Neural cell (in vitro differentiated cells): ENCODE measurements at places on chromosomes 4 and X. TPM values are rescaled to one million over a fixed set of nuclear protein-coding genes. Genes with fewer than 3 reads are reported as not detected.

Gene SLC10A4
- 14.5 and 16.7 TPM in 2 replicates for polyA plus RNA-seq

Gene IGBP1
- polyA plus RNA-seq = 80.8 and 94.1 TPM in 2 replicates

Gene BANK1
- 0.18 TPM in 1 of 2 replicates, not detected in the other for polyA plus RNA-seq

Gene PLP1
- polyA plus RNA-seq = 0.71 and 0.88 TPM in 2 replicates

Gene ADRA2C
- polyA plus RNA-seq = 3.0 TPM in 2 replicates

Gene NLGN4X
- 16.4 and 18.0 TPM in 2 replicates for polyA plus RNA-seq

Gene ATP2B3
- 4.4 and 5.3 TPM in 2 replicates for polyA plus RNA-seq

Gene CPZ
- polyA plus RNA-seq = not detected in 2 replicates

Gene PORCN
- polyA plus RNA-seq = 29.8 and 32.1 TPM in 2 replicates

Gene SUV39H1
- polyA plus RNA-seq = 3.1 and 3.2 TPM in 2 replicates

Gene ANXA10
- polyA plus RNA-seq = not detected in 2 replicates

Gene PABPC5
- 1.6 and 2.7 TPM in 2 replicates for polyA plus RNA-seq

Gene GPR50
- not detected in 2 replicates for polyA plus RNA-seq

Gene EDNRA
- polyA plus RNA-seq = 0.19 and 0.20 TPM in 2 replicates

Gene STK26
- 8.1 and 8.8 TPM in 2 replicates for polyA plus RNA-seq

Gene CCKAR
- not detected in 2 replicates for polyA plus RNA-seq

Gene NPY2R
- polyA plus RNA-seq = 1.2 and 1.8 TPM in 2 replicates

Gene ATP1B4
- not detected in 2 replicates for polyA plus RNA-seq

Gene NAA11
- not detected in 2 replicates for polyA plus RNA-seq

Gene PAK3
- polyA plus RNA-seq = 91.2 and 92.4 TPM in 2 replicates

Gene CXorf49
- not detected in 2 replicates for polyA plus RNA-seq

Gene IL2
- not detected in 2 replicates for polyA plus RNA-seq

Gene DSPP
- not detected in 2 replicates for polyA plus RNA-seq

Gene DCAF8L2
- not detected in 2 replicates for polyA plus RNA-seq

Gene FGFR3
- polyA plus RNA-seq = 0.48 and 0.54 TPM in 2 replicates

Gene PDCL2
- not detected in 2 replicates for polyA plus RNA-seq

Gene GAB3
- 0.06 TPM in 1 of 2 replicates, not detected in the other for polyA plus RNA-seq

Gene CXCL11
- 0.18 and 0.33 TPM in 2 replicates for polyA plus RNA-seq

Gene TKTL2
- 0.34 and 0.42 TPM in 2 replicates for polyA plus RNA-seq

Gene HTT
- polyA plus RNA-seq = 10.3 and 11.5 TPM in 2 replicates

Gene SMR3A
- polyA plus RNA-seq = not detected in 2 replicates

Gene PRR32
- not detected in 2 replicates for polyA plus RNA-seq

Gene GAGE2A
- polyA plus RNA-seq = not detected in 2 replicates

Gene H2BW2
- polyA plus RNA-seq = not detected in 2 replicates

Gene IL21
- polyA plus RNA-seq = not detected in 2 replicates

Gene PABPC1L2B
- polyA plus RNA-seq = not detected in 2 replicates

Gene CLNK
- polyA plus RNA-seq = not detected in 2 replicates
